ENCODE measurements at places on chromosomes 2 and 18.
A peak's percentile ranks its signal among the peaks of the same experiment; 100 is the strongest.

- no peak for DNase-seq
Measured at GRCh38 chr2:33496150-33496549, 19.7 kb downstream of the RASGRP3 start.

- DNase-seq: no peak
Measured at GRCh38 chr2:230868947-230869913, 4.5 kb downstream of the ITM2C start.

DNA sequence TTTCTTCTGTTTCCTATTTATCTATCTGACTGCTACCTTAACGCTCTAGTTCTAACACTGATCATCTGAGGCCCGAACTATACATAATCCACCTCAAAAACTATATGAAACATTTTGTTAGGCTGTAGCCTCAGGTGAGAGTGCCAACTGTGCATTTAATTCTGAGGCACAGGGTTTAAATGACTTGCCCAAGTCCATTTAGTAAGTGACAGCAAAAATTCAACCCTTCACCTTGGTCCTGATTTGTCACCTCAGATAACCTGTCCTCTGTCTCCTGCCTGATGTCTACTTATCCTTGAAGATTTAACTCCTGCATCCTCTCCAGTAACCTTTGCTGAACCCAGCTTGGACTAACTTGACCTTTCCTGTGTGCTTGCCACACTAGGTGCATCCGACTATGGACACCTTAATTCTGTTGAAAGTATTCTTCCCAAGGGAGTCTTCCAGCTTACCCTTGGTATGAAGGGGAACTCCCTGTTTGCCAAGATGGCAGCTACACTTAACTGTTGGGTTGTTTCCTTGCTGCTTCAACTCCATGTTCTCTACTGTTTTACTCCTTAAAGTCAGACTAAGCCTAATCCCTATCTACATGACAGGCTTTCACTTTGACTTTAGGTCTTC lies 23.5 kb downstream of the CD302 start:
- no peak for DNase-seq

GRCh38 chr2:165572151-165572550 lies 102.7 kb downstream of the CSRNP3 start:
- peak; percentile 60 for DNase-seq

DNA sequence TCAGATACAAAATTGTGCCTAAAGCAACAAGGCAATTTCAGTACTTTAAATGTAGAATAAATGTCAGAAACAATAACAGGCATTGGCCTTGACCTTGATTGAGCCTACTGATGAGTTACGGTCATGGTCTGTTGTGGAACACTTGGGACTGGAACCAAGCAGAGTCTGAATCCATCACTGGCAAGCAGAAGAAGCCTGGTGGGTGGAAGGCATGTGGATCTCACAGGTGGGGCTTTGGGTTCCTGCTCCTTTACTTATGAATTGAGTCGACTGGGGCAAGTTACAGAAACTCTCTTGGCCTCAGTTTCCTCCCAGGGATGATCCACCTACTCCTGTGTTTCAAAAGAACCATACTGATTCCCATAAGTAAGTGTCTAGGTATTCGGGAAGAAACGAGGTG lies 102.3 kb downstream of the KCNF1 start:
- DNase-seq: no peak

Measured in HAP-1 (cell line).